ENCODE measurements at places on chromosomes 7 and 10.

- H3K27ac ChIP-seq, result no peak overlapping the region
- no peak for DNase-seq
- peaks cover 7% of the 10 kb centered on the region for H3K27me3 ChIP-seq
- no peaks in the 10 kb centered on the region for H3K36me3 ChIP-seq
- H3K4me3 ChIP-seq, result no peak overlapping the region
These were observed 295.3 kb upstream of the PRKCQ start for GRCh38 chr10:6875269-6875865.

DNA sequence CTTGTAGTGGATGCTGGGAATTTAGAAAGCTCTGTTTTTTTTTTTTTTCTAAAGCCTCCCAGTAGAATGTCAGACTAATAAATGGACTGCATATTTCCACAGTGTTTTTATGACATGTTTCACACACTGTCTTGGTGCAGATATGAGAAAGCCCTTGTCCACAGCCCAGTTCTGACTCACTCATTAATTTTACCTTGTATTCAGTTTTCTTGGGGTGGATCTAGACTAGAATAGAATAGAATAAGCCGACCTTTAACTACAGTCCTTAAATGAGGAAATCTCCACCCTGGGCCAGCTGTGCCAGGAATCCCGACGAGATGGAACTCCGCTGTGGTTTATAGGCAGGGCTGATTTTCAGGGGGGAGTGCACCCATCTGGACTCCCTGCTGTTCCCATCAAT is 274.7 kb downstream of the NRG3 start:
- no peak for DNase-seq
- no peak overlapping the region for H3K27ac ChIP-seq
- H3K4me1 ChIP-seq, result no peaks in the 10 kb centered on the region
- H3K4me3 ChIP-seq, result no peak overlapping the region
- no peaks in the 10 kb centered on the region for H3K27me3 ChIP-seq
- H3K36me3 ChIP-seq, result no peaks in the 10 kb centered on the region

DNA sequence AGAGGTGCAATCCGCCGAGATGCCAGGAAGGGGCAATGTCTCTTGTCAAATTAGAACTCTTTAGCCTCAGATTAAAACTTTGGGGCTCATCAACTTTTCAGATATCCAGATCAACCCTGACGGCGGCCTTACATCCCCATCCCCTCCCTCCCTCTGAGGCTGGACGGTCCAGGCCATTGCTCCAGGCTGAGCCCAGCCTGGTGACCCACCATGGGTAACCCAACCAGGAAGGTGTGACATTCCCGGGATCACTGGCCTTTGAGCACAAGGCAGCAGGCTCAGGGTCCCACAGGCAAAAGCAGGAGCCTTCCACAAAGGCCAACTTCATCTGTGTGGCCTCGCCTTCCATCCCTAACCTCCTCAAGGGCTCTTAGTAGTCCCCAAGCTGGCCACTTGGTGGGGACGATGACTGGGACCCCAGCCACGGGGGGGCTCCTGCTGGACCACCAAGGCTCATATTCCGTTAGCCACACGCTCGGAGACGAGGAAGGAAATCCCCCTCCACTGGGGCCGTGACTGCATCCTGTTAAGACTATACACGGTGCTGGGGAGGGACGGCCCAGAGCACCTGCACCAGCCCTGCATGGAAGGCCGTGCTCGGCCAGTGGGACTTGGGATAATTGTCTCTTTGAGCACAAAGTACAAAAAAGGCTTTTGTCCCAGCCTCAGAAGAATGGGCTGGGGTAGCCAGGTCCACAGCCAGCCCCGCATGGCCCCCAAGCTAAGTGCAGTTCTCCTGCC is 62.8 kb downstream of the ZRANB1 start:
- no peaks in the 10 kb centered on the region for H3K27me3 ChIP-seq
- DNase-seq, result no peak
- H3K36me3 ChIP-seq, result no peaks in the 10 kb centered on the region
- no peak overlapping the region for H3K4me3 ChIP-seq

DNA sequence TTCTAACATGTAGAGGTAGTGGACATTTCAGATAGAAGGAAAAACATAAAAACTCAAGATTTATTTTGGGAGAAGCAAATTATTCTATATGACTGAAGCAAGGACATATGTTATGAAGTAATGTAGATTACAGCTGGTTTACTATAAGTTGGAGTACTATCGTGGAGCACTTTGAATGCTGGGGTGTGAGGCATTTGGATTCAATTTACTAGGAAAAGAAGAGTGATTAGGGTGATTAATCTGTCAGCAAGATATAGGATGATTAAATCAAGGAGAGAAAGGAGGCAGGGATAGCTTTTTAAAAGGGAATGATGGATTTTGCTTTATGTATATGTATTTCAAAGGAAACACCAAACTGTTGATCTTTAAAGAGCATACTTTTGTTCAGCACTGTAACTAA is 318.4 kb upstream of the KAT6B start:
- peaks cover 12% of the 10 kb centered on the region for H3K36me3 ChIP-seq
- no peaks in the 10 kb centered on the region for H3K27me3 ChIP-seq
- H3K4me1 ChIP-seq, result no peaks in the 10 kb centered on the region
- no peak for DNase-seq

DNA sequence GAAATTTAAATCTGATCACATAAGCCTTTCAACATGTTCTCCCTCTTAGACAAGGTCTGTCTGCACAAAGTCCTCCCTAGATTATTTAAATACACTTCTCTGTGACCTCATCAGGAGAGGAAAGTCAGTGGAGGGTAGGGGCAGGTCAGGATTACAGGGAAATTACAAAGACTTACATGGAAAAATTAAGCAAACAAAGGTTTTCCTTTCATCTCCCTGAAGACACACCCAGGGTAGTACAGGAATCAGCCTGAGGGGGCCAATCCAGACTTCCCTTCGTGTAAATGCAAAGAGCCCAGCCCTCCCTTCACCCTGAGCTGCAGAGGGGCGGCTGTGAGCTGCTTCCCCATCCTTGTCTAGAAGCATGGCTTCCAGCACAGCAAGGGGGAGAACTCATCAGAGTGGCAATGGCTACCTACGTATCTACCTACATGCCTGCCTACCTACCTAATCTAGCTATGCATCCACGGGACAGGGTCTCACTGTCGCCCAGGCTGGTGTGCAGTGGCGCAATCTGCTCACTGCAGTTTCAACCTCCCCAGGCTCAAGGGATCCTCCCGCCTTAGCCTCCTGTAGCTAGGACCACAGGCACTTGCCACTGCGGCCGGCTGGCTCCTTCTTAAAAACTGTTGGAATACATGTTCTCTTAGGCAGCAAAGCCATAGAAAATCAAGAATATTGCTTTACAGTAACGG is 33.2 kb downstream of the PITRM1 start:
- H3K4me1 ChIP-seq, result no peaks in the 10 kb centered on the region
- no peak for DNase-seq
- no peak overlapping the region for H3K4me3 ChIP-seq
- peaks cover 97% of the 10 kb centered on the region for H3K36me3 ChIP-seq
- no peaks in the 10 kb centered on the region for H3K27me3 ChIP-seq

GRCh38 chr10:121788115-121788514 is 139.7 kb downstream of the ATE1 start:
- no peak overlapping the region for H3K27ac ChIP-seq
- DNase-seq, result no peak
- H3K27me3 ChIP-seq, result no peaks in the 10 kb centered on the region
- H3K4me1 ChIP-seq, result no peaks in the 10 kb centered on the region
- H3K36me3 ChIP-seq, result peaks cover 14% of the 10 kb centered on the region
- no peak overlapping the region for H3K4me3 ChIP-seq

DNA sequence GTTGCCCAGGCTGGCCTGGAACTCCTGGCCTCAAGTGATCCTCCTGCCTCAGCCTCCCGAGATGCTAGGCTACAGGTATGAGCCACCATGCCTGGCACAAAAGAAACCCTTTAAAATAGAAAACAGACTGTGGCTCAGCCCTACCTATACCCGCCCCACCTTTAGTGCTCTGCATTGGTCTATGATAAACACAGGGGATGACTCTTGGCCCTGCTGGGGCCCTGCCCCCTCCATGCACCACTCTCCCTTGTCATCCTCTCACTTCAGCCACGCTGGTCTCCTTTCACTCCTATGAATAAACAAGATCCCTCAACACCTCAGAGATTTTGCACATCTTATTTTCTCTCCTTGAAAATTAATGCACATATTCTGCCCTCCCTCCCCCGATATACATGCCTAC is 251.4 kb upstream of the KLF14 start:
- H3K4me1 ChIP-seq, result peaks cover 84% of the 10 kb centered on the region
- H3K27ac ChIP-seq, result peak overlapping the region; percentile 85
- no peaks in the 10 kb centered on the region for H3K27me3 ChIP-seq
- H3K4me3 ChIP-seq, result peak overlapping the region; percentile 46
- DNase-seq, result no peak
- H3K36me3 ChIP-seq, result peaks cover 43% of the 10 kb centered on the region

- no peak overlapping the region for H3K27ac ChIP-seq
- DNase-seq, result no peak
- no peaks in the 10 kb centered on the region for H3K36me3 ChIP-seq
- no peak overlapping the region for H3K4me3 ChIP-seq
- H3K4me1 ChIP-seq, result peaks cover 15% of the 10 kb centered on the region
These were observed 8.6 kb upstream of the MNX1 start for GRCh38 chr7:157018997-157019608.

- no peak for DNase-seq
- H3K4me1 ChIP-seq, result no peaks in the 10 kb centered on the region
- H3K27ac ChIP-seq, result no peak overlapping the region
- peaks cover 4% of the 10 kb centered on the region for H3K36me3 ChIP-seq
- no peak overlapping the region for H3K4me3 ChIP-seq
These were observed 43.5 kb upstream of the CAMK2B start for GRCh38 chr7:44368885-44369284.

All from CD4-positive, CD25-positive, alpha-beta regulatory T cell (primary cell).